DMS 273 treated with DMSO at 0.1 percent for 48 hours (cell line): ENCODE measurements at places on chromosomes 5 and 9.
A peak's percentile ranks its signal among the peaks of the same experiment; 100 is the strongest.

DNA sequence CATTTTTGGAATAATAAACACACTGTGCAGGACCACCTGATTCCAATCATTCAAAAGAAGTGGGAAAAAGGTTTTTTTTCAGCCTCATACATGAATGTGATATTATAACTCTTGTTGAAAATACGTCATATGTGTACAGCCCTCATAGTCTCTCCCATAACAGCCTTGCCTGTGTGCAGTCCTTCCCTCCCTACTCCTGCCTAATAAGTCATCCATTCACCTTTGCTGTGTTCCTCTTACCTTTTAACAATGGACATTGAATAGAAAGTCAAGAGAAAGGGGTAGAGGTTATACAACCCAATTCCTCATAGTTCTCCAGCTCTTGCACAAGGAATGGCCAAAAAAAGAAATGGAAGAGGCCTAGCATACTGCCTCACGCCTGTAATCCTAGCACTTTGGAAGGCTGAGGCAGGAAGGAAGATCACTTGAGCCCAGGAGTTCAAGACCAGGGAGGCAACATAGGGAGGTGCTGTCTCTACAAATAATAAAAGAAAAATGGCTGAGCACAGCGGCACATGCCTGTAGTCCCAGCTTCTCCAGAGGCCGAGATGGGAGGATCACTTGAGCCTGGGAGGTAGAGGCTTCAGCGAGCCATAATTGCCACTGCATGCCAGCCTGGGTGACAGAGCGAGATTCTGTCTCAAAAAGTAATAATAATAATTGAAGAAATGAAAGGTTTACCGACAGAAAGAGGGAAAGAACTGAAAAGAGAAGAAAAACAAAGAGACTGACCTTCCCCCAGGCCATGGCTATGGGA, 356.1 kb upstream of the KIF2A start:
- no peak for DNase-seq

DNA sequence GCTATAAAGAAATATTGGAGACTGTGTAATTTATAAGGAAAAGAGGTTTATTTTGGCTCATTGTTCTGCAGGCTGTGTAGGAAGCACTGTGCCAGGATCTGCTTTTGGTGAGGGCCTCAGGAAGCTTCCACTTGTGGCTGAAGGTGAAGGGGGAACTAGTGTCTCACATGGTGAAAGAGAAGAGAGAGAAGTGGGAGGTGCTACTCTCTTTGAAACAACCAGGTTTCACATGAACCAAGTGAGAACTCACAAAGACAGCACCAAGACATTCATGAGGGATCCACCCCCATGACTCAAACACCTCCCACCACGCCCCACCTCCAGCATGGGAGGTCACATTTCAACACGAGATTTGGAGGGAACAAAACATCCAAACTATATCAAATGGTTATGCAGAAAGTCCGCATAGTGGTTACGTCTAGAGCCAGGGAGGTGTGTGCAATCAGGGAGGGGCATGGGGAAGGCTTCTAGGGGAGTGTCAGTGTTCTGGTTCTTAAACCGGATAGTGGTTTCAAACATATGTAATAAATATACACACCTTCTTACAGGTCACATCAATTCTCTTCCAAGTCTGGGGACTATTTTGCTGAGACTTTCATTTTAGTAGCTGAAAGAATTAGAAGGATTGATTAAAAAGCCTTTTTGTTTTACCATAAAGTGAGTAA, 113.0 kb downstream of the TRIO start:
- no peak for DNase-seq

DNA sequence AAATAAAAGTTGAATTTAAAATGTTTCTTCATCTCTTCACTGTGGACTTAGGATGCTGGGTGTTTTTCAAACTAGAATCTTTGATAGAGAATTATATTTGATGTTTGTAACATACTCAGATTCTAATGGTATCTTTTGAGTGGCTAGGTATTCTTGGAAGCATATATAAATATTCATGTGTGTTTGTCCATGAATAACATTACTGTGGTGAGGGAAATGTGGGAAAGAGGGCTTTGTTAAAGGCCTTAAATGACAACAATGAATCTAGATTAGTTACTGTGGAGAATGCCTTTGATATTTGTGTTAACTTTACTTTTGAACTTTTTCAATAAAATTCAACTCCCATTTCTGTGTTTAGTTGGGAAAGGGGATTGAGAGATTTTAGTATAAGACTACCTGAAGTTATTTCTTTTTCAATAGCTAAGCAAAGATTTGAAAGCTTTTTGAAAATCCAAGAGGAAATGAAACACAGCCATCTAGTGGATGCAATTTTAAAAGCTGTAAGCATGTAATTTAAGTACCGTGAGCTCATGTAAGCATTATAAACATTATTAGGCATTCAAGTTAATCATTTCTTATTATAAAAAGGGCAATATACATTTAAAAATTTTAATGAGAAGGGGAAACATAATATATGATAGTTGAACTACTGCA, 69.6 kb downstream of the CCDC171 start:
- no peak for DNase-seq

GRCh38 chr9:22257026-22257816, 189.4 kb upstream of the DMRTA1 start:
- no peak for DNase-seq

DNA sequence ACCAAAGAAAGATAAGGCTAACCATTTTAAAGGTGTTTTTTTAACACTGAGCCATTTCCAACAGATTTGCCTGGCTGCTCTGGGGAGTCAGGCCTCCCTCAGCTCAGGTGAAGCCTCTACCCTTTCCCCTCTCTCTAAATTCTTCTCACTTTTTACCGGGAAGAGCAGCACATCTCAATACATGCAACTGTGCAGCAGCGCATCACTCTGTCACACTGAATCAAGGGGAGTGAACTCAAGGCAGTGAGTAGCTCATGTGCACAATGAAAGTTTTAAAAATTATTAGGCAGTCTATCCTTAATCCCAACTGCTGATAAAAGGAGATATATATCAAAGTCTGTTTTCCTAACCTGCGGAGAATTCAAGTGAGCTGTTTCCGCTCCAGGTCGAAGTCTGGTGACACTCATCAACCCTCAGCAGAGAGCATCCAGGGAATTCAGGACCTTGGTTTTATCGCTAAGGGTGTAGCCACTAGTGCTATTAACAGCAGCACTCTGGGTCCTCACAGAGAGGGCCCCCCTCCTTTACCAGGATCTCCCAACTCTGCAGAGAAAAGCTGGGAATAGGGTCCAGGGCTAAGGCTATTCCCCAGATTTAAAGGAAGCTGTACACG, 1.0 kb downstream of the CEMIP2 start:
- DNase-seq = no peak

DNA sequence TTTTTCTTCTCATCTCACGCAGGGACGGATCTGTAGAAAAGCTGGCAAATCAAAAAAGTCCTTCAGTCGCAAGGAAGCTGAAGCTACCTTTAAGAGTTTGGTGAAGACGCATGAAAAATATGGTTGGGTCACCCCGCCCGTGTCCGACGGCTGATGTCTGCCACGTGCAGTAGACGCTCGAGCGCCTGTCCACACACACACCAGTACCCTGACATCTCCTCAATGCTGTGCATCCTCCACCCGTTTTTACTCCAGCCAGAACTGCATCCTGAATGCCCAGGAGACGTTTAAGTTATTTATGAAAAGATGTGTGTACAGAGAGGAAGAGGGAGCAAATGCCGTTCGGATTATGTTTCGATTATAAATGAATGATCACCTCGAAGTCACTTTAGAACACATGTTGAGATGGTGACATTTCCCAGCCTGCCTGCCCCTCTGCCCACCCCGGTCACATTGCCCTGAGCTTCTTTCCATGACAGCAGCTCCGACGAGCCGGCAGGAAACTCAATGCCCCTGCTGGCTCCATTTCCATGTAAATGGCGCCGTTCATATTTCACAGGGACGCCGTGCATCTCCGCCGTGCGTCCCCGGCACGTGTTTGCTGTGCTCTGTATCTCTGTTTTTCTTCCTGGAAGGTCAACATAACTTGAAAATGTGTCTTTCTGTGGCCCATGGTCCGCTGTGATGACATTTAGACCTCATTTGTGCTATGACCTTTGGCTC, 42.7 kb downstream of the UBE2QL1 start:
- DNase-seq = no peak

DNA sequence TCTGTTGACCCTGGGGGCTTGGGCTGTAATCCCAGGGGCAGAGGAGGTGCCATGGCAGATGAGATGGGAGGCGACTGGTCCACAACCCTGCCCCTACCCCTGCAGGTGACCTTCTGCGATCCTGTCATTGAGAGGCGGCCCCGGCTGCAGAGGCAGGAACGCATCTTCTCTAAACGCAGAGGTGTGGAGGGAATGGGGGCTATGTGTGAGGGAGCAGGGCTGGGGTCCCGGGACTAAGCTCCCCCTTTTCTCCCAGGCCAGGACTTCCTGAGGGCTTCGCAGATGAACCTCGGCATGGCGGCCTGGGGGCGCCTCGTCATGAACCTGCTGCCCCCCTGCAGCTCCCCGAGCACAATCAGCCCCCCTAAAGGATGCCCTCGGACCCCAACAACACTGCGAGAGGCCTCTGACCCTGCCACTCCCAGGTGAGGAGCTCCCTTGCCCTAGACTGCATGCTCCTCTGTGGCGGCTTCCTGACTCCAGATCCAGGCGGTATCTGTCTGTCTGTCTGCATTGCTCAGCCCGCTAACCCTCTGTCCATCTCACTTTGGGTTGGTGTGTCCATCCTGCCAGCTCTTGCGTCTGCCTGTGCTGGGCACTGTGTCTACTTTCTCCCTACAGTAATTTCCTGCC, 9.9 kb downstream of the ZDHHC12 start:
- no peak for DNase-seq

GRCh38 chr5:180823940-180824629, 21.5 kb upstream of the MGAT1 start:
- DNase-seq = no peak

DNA sequence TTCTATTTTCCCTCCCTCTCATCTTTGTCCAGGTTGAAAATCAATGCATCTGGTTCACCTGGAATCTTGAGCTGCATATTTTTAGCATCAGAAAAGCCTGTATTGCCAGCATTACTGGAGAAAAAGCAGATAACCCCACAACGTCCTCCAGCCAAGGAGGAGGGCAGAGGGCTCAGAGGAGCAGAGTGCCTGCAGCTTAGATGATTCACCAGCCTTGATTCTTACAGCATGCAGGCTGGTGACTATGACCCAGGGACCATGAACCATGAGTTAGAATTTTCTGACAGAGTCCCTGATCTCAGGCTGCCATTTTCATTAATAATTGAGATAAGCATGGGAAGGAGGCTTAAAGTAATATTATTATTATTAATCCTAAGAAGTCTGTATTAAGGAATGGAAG, 278.2 kb downstream of the BRINP1 start:
- DNase-seq = no peak

- no peak for DNase-seq
Observed at GRCh38 chr5:34868791-34869190, 29.8 kb downstream of the TTC23L start.

- DNase-seq = no peak
Observed at GRCh38 chr9:126406075-126406667, 79.5 kb downstream of the MVB12B start.

GRCh38 chr9:38154501-38155421, 85.7 kb upstream of the SHB start:
- DNase-seq = no peak

DNA sequence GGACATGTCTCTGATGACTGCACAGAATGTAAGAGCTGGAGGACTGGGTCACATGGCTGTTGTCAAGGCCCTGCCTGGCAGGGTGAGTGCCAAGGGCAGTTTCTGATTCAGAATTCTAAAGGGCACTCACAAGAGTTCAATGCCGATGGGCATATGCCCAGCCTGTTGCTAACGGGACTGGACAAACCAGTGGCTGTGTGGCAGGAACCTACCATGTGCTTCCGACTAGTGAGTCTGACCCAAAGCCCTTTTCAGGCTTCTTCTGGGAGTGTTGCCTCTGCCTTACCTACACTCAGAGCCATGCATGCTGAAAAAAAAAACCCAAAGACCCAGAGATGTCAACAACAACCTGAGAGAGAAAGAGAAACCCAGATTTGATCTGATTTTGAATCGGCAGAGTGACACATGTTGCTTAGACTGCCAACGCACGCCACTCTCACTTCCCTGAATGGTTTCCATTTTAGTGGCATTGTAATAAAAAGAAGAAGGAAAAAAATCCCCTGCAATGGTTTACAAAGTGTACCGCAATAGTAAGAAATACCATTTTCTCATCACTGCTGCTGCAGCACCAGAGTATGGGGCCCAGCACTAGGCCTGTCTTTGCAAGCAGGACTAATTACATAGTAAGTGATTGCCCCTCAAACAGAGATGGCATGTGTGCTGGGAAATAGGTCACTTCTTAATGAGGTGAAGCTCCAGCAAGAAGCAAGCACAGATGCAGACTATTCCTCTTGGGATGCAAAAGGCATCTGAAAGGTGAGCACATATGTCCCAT, 194.3 kb downstream of the PALM2AKAP2 start:
- DNase-seq = no peak

- peak; percentile 88 for DNase-seq
Observed at GRCh38 chr5:137040024-137040423, 459.1 kb downstream of the SPOCK1 start.

GRCh38 chr5:20575571-20575970, 587.6 kb upstream of the CDH18 start:
- no peak for DNase-seq

GRCh38 chr5:139245637-139246339, 47.6 kb upstream of the SIL1 start:
- no peak for DNase-seq

DNA sequence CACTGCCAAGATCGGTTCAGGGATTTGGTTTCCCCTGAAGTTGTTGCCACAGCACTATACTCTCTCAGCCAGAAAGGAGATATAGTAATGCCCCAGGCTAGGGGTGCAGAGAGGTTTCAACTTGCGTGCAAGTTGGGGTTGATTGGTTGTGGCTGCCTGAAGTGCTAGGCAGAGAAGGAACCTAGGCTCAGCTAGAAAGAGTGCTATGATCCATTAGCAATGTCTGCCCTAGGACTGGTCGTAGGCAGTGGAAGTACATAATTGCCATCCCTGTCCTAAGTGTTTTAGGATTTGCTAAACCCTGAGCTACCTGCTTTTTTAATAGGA, 136.6 kb upstream of the SMIM23 start:
- no peak for DNase-seq

DNA sequence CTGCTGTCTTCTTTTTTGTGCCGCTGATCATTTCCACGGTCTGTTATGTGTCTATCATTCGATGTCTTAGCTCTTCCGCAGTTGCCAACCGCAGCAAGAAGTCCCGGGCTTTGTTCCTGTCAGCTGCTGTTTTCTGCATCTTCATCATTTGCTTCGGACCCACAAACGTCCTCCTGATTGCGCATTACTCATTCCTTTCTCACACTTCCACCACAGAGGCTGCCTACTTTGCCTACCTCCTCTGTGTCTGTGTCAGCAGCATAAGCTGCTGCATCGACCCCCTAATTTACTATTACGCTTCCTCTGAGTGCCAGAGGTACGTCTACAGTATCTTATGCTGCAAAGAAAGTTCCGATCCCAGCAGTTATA, 17.1 kb downstream of the F2R start:
- DNase-seq = no peak

GRCh38 chr5:52844885-52845284, 57.2 kb downstream of the ITGA1 start:
- no peak for DNase-seq

GRCh38 chr5:56072863-56073766, 78.4 kb upstream of the IL6ST start:
- no peak for DNase-seq

- DNase-seq = no peak
Observed at GRCh38 chr5:32095261-32095671, 78.9 kb downstream of the GOLPH3 start.
